ENCODE measurements at places on chromosomes 6 and 20.

DNA sequence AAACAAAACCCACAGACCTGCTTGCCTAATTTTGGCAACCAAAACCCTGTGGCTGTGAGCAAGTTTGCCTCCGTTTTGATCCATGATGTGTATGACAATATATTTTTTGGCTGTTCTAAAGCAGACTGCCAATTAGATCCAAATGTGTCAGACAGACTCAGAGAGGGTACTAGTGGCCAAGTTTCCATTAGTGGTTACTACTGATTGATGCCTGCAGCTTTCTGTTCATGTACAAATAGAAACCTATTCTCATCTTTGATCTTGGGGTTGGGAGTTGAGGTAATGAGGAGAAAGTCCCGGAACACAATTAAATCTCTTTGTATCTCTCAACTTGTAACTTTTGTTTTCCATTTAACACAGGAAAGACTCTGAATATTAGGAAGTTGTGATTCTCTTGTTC, 100.9 kb downstream of the RNF144B start:
- no peak for DNase-seq

DNA sequence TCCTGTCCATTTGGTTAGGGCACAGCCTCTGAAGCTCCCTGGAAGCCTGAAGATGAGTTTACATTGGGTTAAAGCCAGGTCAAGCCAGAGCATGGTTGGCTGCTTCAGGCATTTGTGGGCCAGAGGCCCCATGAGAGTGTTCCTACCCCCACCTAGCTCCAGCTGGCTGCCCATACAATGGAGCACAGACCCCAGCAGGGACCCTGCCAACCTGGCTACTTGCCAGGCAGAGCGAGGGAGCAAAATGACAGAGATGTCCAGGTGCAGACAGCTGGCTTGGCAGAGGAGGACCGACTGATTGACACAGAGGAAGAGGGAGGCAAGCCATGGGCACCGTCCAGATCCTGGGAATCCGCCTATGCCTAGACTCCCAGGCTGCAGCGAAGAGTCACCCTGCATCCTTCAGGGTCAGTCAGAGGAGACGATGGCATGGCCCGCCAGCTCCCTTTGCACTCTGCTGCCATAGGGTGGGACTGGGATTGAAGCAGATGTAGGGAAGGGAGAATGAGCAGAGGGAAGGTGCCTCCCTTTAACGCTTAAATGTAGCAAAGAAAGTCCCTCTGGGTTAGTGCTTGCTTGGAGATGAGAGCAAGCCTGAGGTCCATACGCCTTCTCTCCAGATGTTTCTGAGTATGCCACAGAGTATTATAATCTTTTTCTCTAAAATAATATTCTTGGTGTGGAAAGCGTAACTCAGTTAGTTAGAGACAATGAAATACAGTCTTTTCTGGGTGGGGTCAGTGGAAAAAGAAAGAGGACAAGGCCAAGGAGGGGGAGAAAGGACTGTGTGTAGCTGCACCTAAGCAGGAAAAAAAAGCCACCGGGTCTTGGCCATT, 77.6 kb upstream of the FYN start:
- peak; percentile 55 for DNase-seq

- DNase-seq, result no peak
These were observed 20.5 kb downstream of the SNAI1 start for GRCh38 chr20:50003253-50003656.

DNA sequence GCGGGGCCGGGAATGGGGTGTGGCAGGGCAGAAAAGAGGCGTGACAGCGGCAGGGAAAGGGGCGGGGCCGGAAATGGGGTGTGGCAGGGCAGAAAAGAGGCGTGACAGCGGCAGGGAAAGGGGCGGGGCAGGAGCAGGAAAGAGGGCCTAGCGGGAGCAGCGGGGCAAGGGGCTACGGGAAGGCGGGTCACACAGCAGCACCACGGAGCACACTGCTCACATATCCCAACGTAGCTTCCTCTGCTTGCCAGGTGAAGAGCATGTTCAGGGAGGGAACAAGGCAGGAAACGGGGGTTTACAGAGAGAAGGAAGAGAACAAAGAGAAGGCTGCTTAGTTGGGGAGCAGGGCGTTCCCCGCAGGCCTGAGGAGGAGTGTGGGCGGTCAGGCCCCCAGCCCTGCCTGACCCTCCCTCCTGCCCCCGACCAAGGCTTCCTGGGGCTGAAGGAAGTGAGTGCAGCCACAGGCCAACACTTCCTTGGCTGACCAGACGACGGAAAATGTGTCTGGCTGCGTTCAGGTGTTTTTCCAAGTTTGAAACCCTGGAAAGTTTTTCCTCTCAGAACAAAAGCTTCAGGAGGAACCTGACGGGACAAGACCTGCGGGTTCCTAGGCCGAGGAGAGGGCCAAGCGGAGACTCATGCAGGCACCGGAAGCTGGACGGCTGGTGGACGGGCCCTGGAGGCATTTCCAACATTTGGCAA, 13.8 kb downstream of the UCKL1 start:
- peak; percentile 46 for DNase-seq

DNA sequence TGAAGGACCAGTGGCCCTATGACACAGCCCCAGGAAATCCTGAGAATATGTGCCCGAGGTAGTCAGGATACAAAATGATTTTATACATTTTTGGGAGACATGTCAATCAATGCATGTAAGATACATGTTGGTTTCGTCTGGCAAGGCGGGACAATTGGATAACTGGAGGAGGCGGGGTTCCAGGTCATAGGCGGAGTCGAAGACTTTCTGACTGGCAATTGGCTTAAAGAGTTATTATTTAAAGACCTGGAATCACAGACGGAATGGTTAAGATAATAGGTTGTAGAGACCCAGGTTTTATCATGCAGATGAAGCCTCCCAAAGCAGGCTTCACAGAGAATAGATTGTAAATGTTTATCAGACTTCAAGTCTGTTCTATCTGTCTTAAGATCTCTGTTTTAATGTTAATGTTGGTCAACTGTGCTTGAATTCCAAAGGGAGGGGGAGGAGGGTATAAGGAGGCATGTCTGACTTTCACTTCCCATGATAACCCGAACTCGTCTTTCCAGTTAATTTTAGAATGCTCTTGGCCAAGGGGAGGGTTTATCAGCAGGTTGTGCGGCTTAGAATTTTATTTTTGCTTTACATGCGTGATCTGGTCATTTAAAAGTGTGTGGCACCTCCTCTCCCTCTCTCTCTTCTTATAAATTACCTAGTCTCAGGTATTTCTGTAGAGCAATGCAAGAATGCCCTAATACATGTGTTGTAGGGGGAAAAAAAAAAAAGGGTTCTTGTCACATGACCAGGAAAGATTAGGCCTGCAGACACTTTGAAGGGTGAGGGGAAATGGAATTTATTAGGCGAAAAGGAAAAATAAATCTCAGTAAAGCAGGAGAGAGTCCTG, 230.7 kb downstream of the NFATC2 start:
- no peak for DNase-seq

- DNase-seq, result no peak
These were observed 171.3 kb downstream of the SYNDIG1 start for GRCh38 chr20:24640686-24641085.

DNA sequence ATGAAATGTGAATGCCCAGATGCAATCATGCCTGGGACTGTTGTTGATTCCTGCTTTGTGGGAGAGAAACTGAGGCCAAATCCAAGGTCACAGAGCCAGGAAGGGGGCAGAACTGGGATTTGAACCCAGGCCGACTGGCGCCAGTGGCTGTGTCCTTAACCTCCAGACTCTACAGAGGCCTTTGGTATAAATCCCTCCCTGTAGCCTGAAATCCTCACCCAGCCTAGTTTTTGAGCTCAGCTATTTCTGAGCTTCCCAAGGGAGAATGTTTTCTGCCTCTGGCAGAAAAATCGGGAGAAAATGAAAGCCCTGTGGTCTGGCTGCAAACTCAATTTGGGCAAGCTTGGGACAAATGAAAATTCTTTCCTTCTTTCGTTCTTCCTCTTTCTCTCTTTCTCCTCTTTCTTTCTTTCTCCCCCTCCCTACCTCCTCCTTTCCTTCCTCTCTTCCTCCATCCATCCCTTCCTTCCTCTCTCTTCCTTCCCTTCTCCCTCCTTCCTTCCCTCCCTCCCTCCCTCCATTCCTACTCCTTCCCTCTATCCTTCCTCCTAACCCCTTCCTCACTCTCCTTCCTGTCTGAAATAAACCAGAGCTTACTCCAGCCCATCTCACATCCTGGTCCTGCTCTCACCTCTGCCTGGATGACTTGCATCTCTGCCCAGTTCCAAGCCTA, 34.9 kb downstream of the SNAI1 start:
- DNase-seq, result no peak

DNA sequence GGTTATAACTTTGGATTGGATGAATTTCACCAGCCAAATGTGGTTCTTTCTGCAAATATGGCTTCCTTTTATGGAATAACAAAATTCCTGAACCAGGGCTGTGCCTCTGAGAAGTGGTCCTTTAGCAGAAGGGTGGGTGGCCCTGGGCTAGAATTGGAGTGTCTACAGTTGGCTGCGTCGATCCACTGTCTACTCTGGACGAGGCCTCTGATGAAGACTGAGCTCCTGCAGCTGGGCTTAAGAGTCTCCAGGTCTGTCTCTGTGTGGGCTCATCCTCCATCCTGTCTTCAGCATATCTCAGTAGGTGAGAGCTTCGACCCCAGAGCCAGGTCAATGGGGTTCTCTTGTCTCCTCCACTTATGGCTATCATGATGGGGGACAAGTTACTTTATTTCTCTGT, 166.3 kb upstream of the PMEPA1 start:
- no peak for DNase-seq

DNA sequence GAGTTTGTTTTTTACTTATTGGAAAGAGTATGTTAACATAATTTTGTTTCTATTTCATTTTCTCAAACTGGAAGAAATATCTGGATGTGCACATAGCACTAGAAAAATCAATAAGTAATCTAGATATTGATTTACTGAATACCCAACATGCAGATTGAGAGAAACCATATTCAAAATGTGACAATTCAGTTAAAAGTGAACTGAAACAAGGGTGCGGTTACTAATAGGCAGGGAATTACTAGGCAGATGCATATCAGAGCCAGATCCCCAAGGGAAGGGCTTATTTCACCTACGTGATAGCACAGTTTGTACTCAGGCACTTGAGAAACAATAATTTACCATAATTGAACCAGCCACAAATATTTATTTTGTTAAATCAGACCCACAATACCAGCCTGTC, 493.1 kb upstream of the FLRT3 start:
- DNase-seq, result no peak

GRCh38 chr6:170222498-170223471, 68.1 kb downstream of the DLL1 start:
- no peak for DNase-seq

DNA sequence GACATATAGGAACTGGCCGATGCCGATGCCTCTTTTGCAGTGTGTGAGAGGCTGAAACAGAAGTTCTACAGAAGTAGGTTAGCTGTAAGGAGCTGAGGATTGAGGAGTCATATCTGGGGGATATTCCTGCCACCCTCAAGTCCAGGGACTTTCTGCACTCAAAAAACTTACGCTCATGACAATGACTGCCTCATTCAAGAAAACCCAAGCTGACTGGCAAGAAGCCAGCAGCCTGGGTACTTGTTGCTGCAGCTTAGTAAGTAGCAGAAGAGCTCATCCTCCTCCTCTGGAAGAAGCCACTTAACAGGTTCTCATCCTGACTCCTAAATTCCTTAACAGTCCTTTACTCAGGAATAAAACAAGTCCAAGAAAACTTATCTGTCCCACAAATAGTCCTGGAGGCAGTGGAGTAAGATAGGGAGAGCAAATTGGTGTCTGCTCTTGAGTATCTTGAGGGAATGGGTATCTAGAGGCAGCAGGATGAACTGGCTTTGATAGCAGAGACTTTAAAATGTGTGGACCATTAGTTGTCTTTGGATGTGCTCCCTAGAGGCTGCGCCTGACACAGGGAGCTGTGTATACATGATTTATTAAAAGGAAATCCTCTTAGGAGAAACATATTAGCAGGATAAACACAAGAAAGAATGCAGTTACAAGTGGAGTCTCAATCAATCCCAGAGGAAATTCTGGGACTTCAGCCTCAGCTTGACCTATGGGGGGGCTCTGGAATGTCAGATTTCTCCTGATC, 7.4 kb downstream of the CALHM5 start:
- DNase-seq, result no peak

GRCh38 chr20:41678799-41679198, 60.6 kb upstream of the CHD6 start:
- DNase-seq, result no peak

GRCh38 chr6:40353197-40353966, 233.8 kb downstream of the LRFN2 start:
- DNase-seq, result no peak

GRCh38 chr6:139903411-139904157, 529.1 kb upstream of the CITED2 start:
- no peak for DNase-seq

- DNase-seq, result no peak
These were observed 1.3 kb upstream of the RAMACL start for GRCh38 chr6:166587631-166588413.

- DNase-seq, result peak; percentile 8
These were observed 139.1 kb downstream of the KIF16B start for GRCh38 chr20:16434062-16434664.

DNA sequence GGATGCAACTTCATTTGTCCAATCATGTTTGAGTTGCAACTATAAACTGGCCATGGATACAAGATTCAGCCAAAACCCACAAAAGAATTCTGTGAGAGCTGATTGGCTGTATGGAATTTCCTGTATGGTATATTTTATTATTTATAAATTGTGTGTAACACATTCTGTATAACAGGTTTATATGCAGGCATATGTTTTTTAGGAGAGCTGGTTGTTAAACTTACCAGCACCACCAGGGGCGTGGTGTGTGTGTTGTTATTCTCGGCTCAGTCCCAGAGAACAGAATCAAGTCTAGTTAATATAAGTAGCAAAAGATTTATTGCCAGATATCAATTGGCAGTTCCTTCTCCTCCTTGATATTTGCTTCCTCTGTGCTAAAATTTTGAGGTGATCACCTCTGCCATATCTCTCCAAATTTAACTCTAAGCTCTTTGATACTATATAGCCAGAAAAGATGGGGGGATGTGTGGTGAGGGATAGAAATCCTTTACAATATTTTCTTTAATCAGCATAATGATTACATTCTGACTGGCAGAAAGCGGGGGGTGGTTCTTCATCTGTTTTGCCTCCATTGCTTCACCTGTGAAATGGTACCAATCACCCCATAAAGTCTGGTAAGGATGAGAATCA, 22.9 kb downstream of the CNBD2 start:
- DNase-seq, result no peak

- no peak for DNase-seq
These were observed 147.5 kb upstream of the PLN start for GRCh38 chr6:118400582-118400981.

- no peak for DNase-seq
These were observed 504.0 kb upstream of the ARID1B start for GRCh38 chr6:156273065-156273711.

- no peak for DNase-seq
These were observed 48.3 kb upstream of the TRAF3IP2 start for GRCh38 chr6:111653979-111654378.

GRCh38 chr6:17666646-17667045, 40.1 kb downstream of the NUP153 start:
- no peak for DNase-seq

GRCh38 chr20:1319462-1319861, 9.5 kb downstream of the SDCBP2 start:
- no peak for DNase-seq

- no peak for DNase-seq
These were observed 131.6 kb downstream of the UTRN start for GRCh38 chr6:144416773-144417172.

GRCh38 chr6:83708970-83709747, at the start of gene SNAP91:
TSS of gene SNAP91 (minus strand) at chr6:83709101. CDS start at chr6:83707927, 1,174 bp downstream.
- peak; percentile 47 for DNase-seq

GRCh38 chr6:20719980-20720379, 185.7 kb downstream of the CDKAL1 start:
- DNase-seq, result no peak

GRCh38 chr6:75234126-75234865, 9.3 kb downstream of the COX7A2 start:
- DNase-seq, result no peak
